H54 (cell line): ENCODE measurements at places on chromosomes 2 and 18.

GRCh38 chr18:4821801-4822200 is 366.7 kb upstream of the DLGAP1 start:
- DNase-seq: no peak

- DNase-seq: no peak
Observed at GRCh38 chr2:217402761-217403383, 543.0 kb upstream of the TNP1 start.

GRCh38 chr18:32048507-32049091 is 30.0 kb downstream of the RNF125 start:
- DNase-seq: no peak

DNA sequence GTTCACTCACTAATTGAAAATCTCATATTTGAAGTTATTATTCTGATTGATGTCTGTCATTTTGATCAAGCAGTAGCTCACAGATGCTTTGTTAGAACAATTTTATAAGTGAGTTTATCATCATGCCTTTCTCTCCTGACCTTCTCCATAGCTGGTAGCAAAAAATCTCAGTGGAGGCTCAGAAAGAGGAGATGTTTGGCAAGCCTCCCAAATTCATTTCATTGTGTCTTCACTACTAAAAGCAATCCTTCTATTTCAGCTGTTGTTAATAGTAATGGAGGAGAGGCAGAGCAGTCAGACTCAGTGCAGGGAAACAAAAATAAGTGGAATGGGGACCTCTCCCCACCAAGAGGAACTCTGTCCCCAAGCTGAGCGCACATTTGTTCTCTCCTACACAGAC is 2127.8 kb upstream of the CELF4 start:
- no peak for DNase-seq

DNA sequence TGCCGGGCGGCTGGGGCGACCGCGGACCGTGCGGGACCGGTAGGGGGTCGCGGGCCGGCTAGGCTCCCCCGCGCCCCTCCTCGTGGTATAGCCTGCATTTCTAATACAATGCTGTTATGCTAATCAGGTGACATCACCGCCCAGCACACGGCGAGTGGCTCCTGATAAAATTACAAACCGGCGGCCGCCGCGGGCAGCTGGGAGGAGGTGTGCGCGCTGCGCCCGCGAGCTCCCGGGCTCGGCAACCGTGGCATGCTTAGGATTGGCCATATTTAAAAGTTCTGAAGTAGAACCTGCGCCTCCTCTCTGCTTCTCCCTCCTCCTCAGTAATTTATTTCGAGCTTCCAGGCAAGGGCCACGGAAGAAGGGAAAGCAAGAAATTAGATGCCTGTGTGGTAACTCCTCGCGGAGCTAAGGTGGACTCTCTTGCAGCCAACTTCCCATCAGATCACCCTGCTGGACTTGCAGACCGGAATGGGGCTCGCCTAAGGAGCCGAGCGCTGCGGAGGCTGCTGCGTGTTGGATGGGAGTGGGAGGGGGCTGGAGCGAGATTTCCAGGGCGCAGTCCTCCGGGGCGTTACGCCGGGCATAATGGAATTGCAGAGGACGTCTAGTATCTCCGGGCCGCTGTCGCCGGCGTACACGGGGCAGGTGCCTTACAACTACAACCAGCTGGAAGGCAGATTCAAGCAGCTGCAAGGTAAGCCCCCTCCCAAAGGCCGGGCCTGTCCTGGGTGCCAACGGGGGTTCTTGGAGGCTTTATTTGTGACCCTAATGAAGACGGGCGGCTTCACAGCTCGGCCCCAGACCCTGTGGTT is 102.3 kb downstream of the SPTBN1 start:
- DNase-seq: no peak

- no peak for DNase-seq
Observed at GRCh38 chr2:239774142-239774462, 251.0 kb downstream of the NDUFA10 start.

DNA sequence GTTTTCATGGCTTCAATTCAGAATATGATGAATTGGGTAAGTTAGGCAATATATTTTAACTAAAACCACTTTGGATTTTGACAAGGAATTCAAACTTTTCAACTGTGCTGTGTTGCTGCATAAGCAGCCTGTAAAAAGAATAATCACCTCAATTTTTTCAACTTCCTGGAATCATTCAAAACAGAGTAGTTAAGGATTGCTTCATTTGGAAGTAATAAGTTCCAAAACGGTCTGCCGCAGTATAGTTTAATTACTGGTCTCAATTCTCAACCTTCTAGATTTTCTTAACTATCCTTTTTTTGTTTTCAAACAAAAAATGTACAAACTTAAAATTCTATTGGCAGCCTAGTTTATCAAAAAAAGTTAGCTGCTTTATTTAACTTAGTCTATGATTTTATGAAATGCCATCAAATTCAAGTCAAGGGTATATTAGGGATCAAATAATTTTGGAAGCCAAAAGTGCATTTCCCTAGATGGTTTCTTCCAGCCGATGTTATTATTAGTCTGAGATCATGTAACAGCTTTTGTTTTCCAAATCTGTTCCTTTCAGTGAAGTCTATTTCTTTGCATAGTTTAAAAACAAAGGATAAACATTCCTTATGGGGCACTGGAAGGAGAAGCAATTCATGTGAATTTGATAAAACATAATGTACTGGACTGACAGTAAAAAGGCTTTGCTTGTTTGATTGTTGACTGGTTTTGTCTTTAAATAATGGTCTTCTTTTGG is 76.1 kb upstream of the ETAA1 start:
- no peak for DNase-seq
